NCI-H1417 treated with DMSO at 0.1 percent for 48 hours (cell line): ENCODE measurements at places on chromosomes 16 and 17.

- no peak for DNase-seq
Observed at GRCh38 chr16:11082108-11082859, 137.9 kb downstream of the CLEC16A start.

DNA sequence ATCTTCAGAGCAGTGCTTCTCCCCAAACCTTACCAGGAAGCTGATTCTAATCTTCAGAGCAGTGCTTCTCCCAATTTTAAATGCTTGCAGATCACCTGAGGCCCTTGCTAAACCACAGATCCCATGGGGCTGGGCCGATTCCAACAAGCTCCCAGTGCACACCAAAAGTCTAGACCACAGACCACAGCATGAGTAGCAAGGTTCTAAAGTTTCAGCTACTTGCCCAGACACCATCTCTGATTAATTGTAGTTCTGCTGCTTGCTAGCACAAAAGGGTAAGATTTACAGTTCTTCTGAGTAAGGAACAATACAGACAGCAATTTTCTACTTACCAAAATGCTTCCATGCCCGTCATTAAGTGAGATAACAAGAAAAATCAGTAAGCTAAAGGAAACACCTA lies 12.2 kb downstream of the CLEC3A start:
- DNase-seq: no peak

DNA sequence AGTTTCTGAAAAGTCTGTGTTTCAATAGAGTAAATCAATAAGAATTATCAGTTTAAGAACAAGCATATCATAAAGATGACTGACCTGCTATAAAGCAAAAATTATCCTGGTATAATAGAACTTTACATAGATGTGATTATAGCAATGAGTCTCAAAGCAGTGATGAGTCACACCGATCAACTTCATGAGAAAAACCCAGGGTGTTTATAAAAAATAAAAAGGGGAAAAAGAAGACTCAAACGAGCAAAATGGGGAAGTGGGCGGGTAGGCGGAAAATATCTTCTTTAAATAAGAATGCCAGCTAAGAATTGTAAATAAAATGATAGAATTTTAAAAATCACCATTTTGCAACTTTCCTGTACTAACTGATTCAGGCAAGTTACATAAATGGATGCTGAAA lies 46.8 kb downstream of the BRIP1 start:
- DNase-seq: no peak

DNA sequence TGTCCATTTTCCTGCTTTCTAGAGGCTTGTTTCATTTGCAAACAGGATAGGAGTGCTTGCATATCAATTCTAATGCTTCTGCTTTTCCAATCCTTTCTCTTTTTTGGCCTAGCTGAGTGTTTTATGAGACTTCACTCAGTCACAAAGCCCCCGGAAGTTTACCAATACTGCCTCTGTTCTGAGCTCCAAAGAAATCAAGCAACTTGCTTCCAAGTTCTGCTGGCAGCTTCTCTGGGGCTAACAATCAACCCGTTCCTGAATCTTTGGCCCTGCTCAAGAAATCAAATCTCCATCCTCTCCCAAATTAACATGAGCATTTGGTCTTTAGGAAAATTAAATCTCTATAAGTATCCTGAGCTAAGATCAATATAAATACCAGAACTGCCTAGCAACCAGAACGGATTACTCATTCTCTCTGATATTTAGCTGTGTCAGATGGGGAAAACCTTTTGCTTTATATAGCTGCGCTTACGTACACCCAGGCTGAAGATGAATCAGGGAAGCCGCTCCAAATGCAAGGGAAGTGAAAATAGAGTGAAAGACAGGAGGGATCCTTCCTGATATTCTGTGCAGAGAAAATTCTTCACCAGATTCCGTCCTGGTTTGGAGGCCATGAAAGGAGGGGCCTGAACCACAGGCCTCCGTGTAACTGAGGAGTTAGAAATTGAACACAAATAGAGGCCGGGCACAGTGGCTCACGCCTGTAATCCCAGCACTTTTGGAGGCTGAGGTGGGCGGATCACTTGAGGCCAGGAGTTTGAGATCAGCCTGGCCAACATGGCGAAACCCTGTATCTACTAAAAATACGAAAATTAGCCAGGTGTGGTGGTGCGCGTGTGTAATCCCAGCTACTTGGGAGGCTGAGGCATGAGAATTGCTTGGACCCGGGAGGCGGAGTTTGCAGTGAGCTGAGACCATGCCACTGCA lies 23.3 kb upstream of the GRB2 start:
- DNase-seq: no peak

DNA sequence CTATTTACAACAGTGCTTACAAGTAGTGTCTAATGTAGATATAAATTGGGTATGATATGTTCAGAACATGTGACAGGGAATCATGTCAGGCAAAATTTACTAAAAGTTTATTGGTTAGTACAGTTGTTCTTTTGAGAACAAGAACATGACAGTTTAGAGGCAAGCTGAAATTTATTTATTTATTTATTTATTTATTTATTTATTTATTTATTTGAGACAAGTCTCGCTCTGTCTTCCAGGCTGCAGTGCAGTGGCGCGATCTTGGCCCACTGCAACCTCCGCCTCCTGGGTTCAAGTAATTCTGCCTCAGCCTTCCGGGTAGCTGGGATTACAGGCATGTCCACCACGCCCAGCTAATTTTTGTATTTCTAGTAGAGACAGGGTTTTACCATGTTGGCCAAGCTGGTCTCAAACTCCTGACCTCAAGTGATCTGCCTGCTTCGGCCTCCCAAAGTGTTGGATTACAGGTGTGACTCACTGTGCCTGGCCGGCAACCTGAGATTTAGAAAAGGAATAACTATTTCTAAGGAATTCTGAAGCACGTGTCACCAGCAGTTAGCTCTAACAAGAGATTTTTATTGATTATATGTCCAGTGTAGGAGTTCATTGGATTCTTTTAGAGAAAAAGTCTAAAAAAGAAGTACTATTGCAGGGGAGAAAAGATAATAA lies 24.9 kb downstream of the MRTFB start:
- no peak for DNase-seq

DNA sequence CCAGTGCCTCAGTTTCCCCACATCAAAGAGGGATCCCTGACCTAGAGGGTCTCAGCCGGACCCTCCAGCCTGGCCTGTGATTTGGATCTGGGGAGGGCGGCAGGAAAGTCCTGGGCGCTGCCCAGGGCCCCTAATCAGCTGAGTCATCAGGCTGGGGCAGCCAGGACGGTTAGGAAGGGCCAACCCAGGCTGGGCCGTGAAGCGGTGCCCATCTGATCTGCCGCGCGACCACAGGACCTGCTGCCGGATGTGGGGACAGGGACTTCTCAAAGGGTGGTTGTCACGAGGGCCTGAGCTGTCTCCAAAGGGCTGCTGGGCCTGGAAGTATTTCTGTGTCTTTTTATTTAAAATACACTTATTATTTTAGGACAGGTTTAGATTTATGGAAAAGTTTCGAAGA lies 4.4 kb downstream of the TPSAB1 start:
- DNase-seq: no peak

DNA sequence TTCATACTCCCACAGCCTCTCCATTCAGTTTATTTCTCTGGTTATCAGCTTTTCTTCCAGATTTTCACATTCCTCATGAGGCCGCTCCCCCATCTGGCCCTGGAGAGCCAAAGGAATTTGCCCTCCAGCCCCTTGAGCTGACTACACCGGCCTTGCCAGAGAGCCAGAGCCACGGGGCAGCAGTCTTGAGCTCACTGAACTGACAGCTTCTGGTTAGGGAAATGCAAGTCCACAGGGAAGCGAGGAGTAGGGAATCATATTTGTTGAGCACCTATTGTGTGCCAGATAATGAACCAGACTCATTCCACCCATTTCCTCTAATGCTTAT lies 102.4 kb downstream of the ABCC12 start:
- DNase-seq: no peak

DNA sequence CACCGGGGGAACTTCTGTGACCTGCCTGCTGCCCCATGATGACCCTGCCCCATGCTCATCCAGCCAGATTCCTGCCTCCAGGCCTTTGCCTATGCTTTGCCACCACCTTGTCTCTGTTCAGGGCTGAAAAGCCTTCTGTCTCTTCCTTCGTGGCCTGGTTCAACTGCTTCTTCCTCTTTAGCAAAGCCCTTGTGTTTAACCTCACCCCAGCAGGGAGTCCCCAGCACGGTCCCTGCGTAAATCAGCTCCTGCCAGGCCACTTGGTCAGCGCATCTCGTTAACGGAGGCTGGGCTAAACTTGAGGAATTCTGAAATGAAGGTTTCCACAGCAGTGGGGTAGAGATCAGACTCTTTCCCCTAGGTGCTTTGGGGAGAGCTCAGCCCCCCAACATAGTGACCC lies 16.1 kb upstream of the KCNJ12 start:
- no peak for DNase-seq

- DNase-seq: no peak
Observed at GRCh38 chr16:89371968-89372634, 118.3 kb downstream of the ANKRD11 start.

GRCh38 chr17:82043507-82043906 lies 6.0 kb upstream of the DCXR start:
- DNase-seq: no peak

DNA sequence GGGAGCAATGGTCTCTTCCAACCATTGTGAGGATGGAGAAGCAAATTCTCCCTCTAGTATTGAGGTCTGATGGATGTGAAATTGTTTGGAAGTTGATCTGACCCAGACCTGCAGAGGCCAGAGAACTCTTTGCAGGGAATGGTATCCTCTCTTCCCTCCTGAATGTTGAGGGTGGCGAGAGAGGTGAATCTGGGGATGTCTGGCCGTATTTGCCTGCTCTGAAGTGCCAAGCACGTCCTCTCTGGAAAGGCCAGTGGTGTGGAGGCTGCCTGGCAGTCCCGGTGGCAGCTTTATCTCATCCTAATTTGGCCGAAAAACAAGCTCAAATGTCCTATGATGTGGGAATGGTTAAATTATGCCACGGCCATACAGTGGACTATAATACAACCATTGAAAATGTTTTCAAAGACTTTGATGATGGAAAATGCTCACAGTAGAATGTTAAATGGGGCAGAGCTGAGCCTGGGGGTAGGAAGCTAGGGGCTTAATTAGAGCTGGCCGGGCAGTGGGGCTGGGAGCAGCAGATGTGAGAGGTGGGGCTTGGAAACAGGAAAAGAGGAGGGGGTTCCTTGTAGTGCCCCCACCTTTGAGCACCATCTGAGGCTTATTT lies 30.8 kb downstream of the WSCD1 start:
- DNase-seq: no peak

- DNase-seq: no peak
Observed at GRCh38 chr16:29844575-29845331, 18.3 kb downstream of the CDIPT start.

- DNase-seq: no peak
Observed at GRCh38 chr16:52964290-52964689, 88.4 kb downstream of the CHD9NB start.

- DNase-seq: no peak
Observed at GRCh38 chr17:29619251-29619650, 3.5 kb downstream of the CORO6 start.

GRCh38 chr17:64773836-64774761 lies 112.0 kb upstream of the SMURF2 start:
- DNase-seq: peak; percentile 1

- no peak for DNase-seq
Observed at GRCh38 chr17:7173687-7174602, 5.2 kb downstream of the ASGR1 start.

- DNase-seq: no peak
Observed at GRCh38 chr16:4298761-4299522, 16.9 kb upstream of the GLIS2 start.

DNA sequence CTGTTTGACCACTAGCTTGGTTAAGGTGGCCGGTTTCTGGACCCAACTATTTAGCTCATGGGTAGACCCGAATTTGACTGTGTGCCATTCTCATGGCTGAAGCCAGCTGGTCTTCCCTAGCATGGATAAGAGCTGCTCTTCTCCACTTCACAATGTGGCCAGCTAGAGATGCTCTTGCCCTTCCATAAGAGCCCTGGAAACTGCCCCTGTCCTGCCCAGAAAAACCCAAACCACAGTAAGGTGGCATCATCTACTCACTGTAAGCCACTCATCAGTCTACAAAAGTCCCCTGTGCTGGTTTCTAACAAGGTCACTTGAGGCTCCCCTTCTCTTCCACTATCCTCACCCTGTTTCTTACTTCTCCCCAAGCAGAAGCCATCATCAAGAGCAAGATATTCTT lies 165.1 kb downstream of the HS3ST2 start:
- DNase-seq: no peak

- DNase-seq: no peak
Observed at GRCh38 chr16:88192601-88193000, 190.2 kb upstream of the ZNF469 start.

DNA sequence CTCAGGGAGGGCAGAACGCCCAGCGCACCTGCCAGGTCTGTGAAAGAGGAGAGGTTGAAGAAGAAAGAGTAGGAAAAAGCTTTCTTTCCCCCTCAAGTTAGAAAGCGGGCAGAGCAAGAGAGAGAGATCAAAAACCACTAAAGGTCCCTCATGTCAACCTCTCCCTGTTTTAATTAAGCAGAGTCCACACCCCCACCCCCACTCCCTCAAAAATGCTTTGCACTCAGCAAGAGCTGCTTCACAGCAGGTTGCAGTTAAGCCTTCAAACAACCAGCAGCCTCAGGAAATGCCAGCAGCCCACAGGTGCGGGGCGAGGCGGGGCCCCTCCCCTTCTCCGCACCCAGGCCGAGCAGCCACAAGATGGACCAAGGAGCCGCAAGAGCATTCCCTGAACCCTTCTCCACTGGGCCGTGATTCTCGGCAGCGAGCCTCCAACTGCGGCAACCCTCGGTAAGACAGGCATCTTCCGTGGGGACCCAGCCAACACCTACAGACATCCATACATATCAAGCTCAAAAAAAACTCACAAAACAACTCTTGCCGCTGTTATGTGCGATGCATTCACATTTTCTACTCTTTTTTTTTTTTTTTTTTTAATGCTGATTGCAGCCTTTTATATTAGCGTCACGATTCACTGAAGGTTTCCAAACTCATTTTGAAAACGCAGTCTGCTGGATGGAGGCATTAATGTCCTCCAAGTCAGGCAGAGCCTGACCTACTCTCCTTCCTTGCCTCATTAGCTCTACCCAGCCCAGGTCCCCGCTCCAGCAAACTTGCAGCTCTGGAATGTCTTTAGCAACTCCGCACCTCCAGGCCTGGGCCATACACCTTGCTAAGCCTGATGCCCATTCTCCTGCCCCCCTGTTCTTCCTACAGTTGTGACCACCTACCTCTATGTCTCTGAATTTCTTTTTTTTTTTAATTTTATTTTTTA lies 66.1 kb downstream of the AXIN2 start:
- no peak for DNase-seq

- DNase-seq: no peak
Observed at GRCh38 chr16:71456801-71457200, 5.2 kb downstream of the ZNF23 start.

DNA sequence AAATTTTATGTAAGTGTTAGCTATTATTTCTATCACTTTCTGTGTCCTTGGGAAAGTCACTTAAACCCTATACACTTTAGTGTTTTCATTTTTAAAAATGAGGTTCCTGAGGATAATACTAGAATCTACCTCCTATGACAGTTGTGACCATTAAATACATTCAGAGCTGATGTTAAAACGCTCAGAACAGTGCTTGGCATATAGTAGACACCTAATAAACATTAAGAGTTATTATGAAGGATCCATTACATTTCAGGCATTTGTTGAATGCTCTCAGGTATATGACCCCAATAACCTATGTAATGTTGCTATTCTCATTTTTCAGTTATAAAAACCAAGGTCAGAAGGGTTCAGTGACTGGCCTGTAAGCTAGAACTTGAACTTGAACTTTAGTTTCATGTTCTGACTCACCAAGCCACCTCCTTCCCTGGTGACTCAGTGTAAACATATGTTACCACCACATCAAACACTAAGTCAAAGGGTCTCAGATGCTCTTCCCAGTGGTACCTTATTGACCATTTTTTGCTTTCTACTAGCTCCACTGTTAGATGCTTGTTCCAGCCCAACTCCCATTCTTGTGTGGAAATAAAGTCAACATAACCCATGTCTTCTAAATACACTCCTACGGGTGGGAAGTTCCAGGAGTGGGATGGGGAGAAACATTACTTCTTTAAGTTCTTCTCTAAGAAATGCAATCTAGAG lies 47.6 kb downstream of the HSD17B2 start:
- DNase-seq: no peak
